Left kidney (tissue), 8 donors: ENCODE measurements at places on chromosomes 6 and 20.

GRCh38 chr6:47034421-47034820 is 7.7 kb downstream of the ADGRF1 start:
- DNase-seq: no peak

DNA sequence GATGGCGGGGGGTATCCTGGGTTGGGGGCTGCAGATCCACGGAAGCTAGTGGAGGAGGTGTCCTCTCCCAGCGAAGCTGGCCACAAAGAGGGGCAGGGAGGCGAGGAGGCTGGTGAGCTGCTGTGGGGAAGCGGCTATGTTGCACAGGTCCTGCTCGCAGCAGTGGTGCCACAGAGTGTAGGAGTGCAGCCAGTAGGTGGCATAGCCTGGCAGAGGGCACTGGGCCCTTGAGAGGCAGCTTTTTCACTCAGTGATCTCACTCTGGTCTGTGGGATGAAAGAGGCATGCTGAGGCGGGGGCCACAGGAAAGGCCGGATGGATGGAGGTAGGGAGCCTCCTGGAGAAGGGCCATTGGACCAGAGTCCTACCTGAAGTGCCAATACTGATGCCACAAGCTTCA is 2.9 kb upstream of the LY6G6D start:
- DNase-seq: no peak

DNA sequence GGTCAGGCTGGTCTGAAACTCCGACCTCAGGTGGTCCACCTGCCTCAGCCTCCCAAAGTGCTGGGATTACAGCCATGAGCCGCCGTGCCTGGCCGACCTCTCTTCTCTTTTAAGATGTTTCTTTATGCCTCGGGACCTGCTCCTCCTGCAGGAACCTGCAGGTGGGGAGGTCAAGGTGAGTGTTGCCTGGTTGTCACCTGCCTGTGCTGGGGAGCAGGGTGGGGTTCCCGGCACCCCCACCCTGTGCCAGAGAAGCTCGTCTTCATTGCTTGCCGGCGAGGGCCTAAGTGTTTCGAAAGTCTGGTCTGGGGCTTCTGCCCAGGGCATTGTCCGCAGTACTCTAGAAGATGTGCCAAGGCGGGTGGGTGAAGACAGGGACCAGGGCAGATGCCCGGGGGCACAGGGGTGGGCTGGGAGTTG is 36.0 kb downstream of the SYNJ2 start:
- DNase-seq: no peak

- DNase-seq: no peak
These were observed 25.9 kb downstream of the ZBP1 start for GRCh38 chr20:57594092-57594951.

GRCh38 chr20:34155836-34156235 is 43.8 kb upstream of the EIF2S2 start:
- no peak for DNase-seq

GRCh38 chr6:148831064-148831463 is 84.2 kb downstream of the UST start:
- DNase-seq: no peak
